ENCODE measurements at places on chromosomes 2 and 18. TPM values are rescaled to one million over a fixed set of nuclear protein-coding genes. Genes with fewer than 3 reads are reported as not detected.
A peak's percentile ranks its signal among the peaks of the same experiment; 100 is the strongest.

NHEJ1 gene
- 18.6 TPM for total RNA-seq

CTNNA2 gene
- not detected for total RNA-seq

PER2 gene
- total RNA-seq = 7.2 TPM

SCTR gene
- not detected for total RNA-seq

STARD6 gene
- not detected for total RNA-seq

GATA6 gene
- total RNA-seq = 0.07 TPM

BCL11A gene
- not detected for total RNA-seq

FOXD4L1 gene
- 0.12 TPM for total RNA-seq

AFG3L2 gene
- total RNA-seq = 45.2 TPM

DNA sequence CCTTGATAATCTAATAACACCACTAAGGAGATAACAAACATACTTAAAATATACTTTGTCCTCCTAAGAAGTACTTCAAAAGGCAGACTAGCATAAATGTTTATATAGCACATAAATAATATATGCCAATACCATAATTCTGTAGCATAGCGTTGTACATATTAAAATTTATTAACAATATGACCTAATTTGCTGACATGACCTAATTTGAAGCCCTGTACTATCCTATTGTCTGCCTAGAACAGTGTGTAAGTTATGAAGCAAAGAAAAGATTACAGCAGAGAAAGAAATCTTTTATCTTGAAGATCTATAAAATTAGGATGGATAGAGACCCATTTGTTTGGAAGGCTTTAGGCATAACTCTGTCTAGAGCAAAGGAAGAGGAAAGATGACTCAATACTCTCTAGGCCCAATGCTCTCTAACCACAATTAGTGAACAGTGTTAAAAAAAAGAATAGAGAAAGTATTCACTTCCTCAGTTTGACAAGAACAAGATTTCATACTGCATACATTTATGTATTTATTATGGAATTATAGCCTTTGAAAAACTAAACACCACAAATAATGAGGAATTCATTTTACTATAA lies 231.3 kb downstream of the ZRANB3 start:
- DNase-seq = no peak

GRCh38 chr2:176652300-176653182 lies 383.3 kb downstream of the MTX2 start:
- DNase-seq = peak; percentile 33

- DNase-seq = no peak
Observed at GRCh38 chr2:8996006-8996405, 7.5 kb downstream of the MBOAT2 start.

DNA sequence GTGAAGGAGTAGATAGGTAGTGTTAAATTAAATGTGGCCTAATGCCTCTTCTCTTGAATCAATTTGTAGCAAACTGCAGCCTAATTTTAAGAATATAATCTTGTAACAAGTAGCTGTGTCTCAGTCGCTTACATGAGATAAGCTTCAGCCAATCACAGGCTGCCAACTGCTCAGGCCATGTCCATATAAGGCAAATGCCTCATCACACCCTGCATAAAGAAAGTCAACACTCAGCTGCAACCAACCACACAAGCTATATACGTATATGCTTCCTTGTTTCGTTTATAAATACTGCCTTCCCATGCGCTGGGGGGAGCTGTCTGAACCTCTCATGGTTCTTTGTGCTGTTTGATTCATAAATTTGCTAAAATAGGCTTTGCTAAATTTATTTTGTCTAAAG lies 476.3 kb downstream of the TRIB2 start:
- DNase-seq = no peak

- no peak for DNase-seq
Observed at GRCh38 chr2:58739033-58739432, 497.9 kb upstream of the FANCL start.

DNA sequence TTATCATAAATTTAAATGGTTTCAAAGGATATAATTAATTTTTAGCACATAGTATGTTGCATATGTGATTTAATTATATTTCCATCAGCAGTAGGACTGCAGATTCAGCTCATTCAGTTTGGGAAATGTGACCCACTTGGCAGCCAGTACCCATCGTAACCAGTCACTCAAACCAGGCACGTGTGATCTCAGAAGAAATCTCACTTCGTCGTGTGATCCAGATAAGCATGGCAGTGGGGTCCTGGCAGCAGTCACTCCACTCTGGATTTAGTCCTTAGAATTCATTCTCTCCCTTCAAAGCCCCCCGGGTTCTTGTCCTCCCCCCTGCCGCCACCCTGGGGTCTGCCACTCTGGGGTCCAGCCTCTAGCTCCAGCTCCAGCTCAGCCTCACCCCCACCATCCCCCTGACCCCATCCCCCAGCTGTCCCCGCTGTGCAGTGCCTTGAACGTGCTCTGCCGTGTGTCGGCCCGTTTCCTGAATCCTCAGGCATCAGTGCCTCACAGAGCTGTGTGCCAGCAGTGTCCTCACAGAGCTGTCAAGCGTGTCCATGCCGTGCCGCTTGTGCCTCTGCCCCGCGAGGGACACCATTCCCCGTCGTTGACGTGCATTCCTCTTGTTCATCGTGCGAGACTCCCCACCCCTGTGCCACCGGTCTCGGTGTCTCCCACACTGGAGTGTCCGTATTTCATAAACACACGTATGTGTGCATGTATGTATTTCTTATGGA lies 34.8 kb downstream of the TRAPPC12 start:
- DNase-seq = no peak

DNA sequence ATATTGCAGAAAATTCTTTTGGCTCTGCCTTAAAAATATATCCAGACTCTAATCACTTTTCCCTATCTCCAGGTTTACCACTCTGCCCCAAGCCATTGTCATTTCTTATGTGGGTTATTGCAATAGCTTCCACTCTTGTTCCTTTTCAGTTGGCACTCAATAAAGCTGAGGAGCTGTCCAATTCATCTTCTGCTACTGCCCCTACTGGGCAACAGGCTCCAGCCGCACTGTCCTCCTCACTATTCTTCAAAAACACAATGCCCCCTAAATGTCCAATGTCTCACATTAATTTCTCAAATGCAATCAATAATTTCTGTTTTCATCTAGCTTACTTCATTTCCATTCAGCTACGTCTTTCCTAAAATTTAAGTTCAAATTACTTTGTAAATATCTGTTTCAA lies 1262.5 kb upstream of the CDH2 start:
- no peak for DNase-seq

GRCh38 chr2:231919341-231920035 lies 6.7 kb downstream of the NPPC start:
- no peak for DNase-seq

DNA sequence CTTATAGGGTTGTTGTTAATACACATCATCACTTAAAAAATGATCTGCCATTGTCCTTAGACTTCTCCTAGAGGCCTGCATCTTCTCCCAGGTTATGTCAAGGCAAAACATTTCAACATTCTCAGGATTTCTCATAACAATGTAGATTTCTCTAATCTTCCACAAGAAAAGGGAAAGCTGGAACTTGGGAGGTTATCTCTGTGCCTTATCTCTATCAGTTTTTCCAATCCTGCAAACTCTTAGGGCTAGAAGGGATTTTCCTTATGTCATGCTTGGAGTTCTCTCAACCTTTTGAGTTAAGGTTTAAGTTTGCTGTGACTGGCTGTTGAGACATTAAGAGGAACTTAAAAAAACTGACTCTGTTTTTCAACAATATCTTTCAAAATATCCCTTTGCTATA lies 300.6 kb upstream of the TFPI start:
- DNase-seq = no peak

- no peak for DNase-seq
Observed at GRCh38 chr2:237874585-237875161, 15.2 kb downstream of the RAMP1 start.

- DNase-seq = no peak
Observed at GRCh38 chr2:85998071-85998991, 107.4 kb downstream of the POLR1A start.

DNA sequence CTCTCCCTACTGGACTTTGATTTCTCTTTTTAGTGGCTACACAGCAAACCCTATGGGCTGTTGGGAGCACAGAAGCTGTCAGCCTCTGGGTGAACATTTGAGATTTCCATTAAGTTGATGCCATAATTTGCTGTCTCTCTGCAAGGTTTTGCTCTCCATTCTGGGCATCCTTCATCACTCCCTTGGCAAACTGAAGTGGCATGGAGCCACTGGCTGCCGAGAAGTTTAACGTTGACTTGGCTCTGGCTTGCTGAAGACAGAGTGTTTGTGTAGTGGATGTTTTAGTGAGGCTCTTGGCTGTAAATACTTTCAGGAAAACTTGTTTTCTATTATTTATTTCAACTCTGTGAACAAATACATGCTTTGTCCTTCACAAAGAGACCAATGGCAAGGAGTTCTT lies 91.5 kb downstream of the ALK start:
- no peak for DNase-seq

- DNase-seq = no peak
Observed at GRCh38 chr2:172555272-172555521, 693 bp upstream of the PDK1 start.

All from activated CD4-positive, alpha-beta memory T cell treated with anti-CD3 and anti-CD28 coated beads for 36 hours (primary cell).